ENCODE measurements at places on chromosomes 6 and 20.
A peak's percentile ranks its signal among the peaks of the same experiment; 100 is the strongest.

GRCh38 chr6:41284726-41285125, 1.8 kb downstream of the TREM1 start:
- peak; percentile 33 for DNase-seq

DNA sequence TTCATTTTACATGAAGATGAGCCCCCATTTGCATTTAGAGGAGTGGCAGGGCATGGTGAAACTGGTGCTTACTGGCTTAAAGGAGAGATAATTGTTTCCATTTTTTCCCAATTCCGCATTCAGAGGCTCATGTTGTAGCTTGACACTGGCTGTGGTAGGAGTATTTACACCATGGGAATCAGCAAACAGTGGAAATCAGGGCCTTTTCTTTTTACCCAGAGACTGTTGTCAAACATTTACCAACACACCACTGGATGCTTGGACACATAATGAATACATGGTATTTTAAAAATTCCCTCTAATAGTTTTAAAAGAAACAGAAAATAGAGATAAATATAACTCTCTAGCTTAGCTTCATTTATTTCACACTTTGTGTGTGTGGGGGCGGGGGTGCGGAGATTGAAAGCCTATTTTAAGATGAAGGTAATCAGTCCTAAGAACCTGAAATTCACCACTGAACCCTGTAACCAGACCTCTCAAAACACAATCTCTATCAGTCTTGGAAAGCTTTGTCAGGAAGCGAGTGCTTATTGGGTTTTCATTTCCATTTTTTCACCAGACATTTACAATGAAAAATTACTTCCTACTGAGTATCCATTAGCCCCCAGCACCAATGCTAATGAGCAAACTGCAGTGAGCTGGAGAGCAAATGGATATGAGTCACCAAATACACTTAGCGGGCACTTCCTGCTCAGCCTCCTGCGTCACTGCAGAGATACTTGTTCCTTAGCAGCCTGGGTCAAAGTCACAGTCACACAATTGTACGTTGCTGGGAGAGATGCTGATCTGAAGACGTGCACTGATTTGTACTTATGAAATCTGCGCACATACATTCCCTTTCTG, 532.0 kb downstream of the BCKDHB start:
- peak; percentile 60 for DNase-seq

DNA sequence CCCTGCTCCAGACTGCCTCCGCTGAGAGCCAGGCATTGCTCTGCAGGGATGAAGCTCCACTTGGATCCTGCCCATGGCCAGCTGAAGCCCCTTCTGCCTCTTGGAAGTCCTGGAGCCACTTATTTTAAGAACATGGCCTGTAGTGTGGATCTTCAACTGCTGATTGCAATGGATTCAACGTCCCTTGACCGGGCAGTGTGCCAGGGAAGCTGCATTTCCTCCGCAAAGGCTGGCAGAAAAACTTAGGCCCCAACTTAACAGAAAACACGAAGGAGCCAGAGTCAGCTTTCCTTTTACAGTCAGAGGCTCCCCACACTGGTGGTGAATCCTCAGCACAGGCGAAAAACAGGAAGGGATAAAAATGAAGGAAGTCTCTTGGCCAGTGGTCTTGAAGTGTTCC, 26.3 kb upstream of the FOXQ1 start:
- no peak for DNase-seq

DNA sequence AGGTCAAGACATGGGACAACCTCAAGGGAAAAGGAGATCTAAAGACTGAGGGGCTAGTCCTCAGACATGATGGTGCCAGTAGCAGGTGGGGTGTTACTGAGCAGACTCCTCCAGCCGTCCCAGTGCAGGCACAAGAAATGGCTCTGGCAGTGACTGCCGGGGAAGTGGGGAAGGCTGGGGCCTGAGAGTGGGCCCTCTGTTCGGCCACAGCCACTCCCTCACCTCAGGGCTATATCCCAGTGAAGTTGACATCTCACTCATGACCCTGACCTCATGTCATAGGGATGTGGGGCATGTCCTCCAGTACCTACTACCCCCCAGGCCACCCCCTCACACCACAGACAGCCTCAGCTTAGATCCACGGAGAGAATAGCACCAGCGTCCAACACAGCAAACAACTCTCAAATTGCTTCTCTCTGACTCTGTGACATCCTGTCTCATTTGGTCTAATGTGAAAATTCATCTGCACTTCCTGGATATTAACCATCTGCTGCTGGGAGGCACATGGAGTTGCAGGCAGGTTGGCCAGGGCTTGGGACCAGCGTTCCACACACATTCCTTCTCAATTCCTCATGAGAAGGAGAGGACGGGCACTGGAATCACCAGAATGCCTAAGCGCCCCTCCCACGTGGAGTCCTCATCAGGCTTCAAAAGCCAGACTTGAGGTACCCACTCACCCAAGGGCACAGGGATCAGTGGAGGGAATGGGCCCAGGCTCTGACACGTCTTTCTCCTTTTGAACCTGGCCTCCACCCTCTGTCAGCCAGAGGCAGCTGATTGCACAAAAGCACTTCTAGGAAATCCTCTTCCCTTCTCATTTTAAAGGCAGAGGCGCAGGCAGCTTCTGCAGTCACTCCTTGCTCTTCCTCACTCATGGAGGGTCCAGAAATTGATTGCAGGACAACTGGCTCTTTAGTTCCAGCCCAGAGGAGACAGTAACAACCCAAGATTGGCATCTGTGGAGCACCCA, 163.6 kb upstream of the CST7 start:
- no peak for DNase-seq

GRCh38 chr20:8663424-8663823, 405.5 kb upstream of the PLCB4 start:
- no peak for DNase-seq

DNA sequence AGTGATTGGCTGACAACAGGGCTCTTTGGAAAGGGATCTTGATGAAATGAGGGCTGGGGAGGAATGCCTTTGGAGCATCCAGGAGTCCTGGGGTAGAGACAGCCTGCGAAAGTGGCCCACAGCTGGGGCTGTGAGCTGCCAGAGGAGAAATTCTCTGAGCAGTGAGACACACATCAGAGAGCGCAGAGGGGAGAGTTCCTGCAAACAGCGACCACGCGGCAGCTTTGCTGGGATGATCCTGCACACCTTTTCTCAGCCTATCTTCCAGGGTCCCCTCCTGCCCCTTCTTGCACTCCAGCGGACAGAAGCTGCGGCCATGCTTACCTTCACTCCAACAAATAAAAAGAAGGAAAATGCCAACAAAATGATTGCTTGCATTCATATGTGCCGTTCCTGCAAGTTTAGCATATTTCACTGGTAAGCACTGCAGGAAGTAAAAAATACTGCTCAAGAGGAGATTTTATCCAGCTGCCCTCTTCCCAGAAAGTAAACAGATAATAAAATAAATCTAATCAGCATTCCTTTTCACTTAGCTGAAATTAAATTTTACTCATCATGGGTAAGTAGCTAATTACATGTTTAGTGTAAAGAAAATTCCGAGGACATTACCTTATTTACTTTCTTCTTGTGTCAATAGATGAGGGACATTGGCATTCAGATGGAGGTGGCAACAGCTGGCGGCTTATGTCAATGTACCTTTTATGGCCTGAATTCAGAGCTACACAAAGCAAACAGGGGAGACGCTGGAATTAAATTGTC, 339.9 kb upstream of the ARID1B start:
- peak; percentile 47 for DNase-seq

- DNase-seq = no peak
Measured at GRCh38 chr6:12637960-12638641, 78.5 kb upstream of the PHACTR1 start.

GRCh38 chr6:138577151-138577915, 78.0 kb upstream of the NHSL1 start:
- peak; percentile 91 for DNase-seq

GRCh38 chr6:79842376-79843040, 104.8 kb downstream of the ELOVL4 start:
- no peak for DNase-seq

GRCh38 chr6:138666636-138667035, 106.9 kb upstream of the CCDC28A start:
- DNase-seq = no peak

GRCh38 chr6:129895692-129896091, 34.6 kb upstream of the TMEM244 start:
- no peak for DNase-seq

DNA sequence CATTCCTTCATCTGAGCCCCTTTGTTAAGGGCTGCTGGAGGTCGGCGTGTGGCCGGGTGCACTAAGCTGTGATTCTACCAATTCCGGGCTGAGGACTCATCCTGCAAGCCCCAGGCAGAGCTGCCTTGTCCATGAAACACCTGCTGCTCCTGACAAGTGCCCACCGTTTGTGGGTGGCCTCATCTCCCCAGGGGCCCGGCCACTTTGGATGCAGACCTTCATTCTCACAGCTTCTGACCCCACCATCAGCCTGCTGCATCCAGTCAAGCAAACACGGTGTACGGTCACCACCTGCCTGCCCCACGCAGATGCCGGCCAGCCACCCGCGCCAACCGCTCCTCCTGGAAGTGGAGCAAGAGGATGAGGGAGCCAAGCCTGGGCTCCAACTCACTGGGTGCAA, 382.7 kb downstream of the THBS2 start:
- no peak for DNase-seq

GRCh38 chr20:15645816-15646215, 927.4 kb downstream of the KIF16B start:
- no peak for DNase-seq

GRCh38 chr20:54212226-54212625, 4.3 kb downstream of the PFDN4 start:
- DNase-seq = no peak

- DNase-seq = no peak
Measured at GRCh38 chr6:125267806-125268523, 33.8 kb downstream of the HDDC2 start.

GRCh38 chr6:30679765-30680535, 6.5 kb downstream of the PPP1R18 start:
- no peak for DNase-seq

All from NCI-H510A treated with DMSO at 0.1 percent for 48 hours (cell line).